Glutamatergic neuron (in vitro differentiated cells): ENCODE measurements at places on chromosomes 11 and 22. TPM values are rescaled to one million over a fixed set of nuclear protein-coding genes. Genes with fewer than 3 reads are reported as not detected.
A peak's percentile ranks its signal among the peaks of the same experiment; 100 is the strongest.

- DNase-seq, result peak; percentile 94
These were observed at the start of gene ARVCF for GRCh38 chr22:20016734-20017621. Gene ARVCF (minus strand): TSS chr22:20016823. CDS start chr22:19990794, 26,029 bp downstream.

GRCh38 chr22:23226497-23226850 lies 46.2 kb downstream of the BCR start:
- no peak for DNase-seq

DNA sequence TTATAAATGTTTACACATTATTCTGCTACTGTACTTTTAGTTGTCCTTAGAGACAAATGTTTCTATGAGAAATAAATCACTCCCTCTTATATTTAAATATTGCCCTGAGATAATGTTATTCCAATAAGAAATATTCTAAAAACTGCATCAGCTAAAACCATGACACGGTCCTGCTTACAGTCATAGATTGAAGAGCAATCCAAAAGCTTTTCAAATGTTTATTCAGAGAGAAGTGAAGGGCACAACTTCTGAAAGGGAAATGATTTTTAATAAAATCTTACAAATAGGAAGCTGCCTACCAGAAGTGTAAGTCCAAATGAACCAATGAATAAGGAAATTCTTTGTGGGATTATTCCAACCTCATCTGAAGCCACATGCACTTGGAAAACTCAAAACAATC lies 49.2 kb downstream of the STK33 start:
- no peak for DNase-seq

- no peak for DNase-seq
These were observed 12.0 kb downstream of the TBC1D22A start for GRCh38 chr22:46774253-46774979.

- DNase-seq, result peak; percentile 13
These were observed 14.2 kb upstream of the GNB1L start for GRCh38 chr22:19868773-19869471.

DNA sequence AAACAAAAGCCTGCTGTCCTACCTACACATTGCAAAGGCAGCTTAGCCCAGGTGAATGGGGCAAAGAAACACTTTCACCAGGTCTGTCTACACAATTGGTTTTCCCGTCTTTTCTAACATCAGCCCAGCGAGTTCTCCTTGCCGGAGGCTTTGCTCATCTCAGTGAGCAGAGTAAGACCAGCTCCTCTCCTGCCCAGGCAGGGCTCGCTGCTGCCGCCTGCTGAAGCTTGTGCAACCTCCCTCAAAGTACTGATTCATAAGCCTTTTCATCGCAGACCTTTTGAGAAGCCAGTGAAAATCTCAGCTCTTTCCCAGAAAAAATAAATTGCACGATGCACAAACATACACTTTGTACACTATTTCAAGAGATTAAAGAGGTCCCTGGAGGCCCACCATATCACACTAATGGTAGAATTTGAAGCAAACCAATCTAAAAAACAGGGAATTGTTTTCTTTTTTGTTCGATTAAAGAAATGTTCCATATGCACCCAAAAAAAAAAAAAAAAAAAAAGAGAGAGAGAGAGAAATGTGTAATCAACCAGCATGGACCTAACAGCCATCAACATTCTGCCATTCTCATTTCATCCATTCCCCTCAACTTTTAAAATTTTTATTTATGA lies 328.1 kb upstream of the MPPED2 start:
- peak; percentile 82 for DNase-seq

GRCh38 chr11:69928121-69928520 lies 108.9 kb upstream of the FGF3 start:
- DNase-seq, result peak; percentile 18

DNA sequence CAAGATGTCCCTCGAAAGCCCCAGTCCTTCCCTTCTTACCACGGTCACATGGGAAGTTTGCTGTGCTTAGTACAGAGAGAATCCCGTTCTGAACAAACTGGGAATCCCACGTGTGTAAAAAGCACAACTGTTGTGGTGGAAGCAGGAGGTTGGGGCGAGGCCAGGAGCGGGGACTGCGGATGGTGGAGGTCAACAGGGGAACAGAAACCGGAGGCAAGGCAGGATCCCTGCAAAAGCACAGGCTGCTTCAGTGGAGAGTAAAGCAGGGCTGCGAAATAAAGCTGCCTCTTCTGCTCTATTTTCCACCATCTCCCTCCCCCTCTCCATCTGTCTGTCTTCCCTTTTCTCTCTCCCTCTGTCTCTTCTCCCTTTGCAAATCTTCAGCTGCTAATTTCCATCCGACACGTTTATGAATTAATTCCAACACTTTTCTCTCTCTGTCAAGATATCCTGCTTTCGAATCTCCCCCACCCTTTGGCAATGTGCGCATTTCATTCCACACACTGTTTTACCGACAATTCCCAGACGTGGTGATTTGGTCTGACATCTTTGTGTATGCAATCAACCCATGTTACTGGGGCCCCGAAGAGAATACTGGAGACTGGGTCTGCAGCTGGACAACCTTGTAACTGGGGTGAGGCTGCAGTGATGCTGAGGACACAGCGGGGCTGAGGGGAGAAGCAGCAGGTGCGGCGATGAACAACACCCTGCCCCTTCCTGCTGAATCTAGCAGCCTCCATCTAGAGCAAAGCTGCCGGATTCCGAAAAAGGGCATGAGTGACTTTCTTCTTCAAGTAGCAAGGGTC lies 571.8 kb downstream of the OPCML start:
- no peak for DNase-seq

DNA sequence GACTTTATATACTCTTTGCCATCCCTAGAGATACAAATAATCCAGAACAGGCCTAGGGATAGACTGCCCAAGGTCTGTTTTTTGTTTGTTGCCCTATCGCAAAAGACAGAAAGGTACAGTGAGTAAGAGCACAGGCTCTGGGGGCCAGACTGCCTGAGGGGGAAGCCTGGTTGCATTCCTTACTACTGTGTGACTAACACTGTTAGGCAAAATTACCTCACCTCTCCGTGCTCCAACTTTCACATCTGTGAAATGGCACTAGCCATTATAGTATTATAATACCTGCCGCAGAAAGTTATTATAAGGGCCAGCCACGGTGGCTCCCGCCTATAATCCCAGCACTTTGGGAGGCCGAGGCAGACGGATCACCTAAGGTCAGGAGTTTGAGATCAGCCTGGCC lies 14.5 kb downstream of the SLC35F2 start:
- no peak for DNase-seq

GRCh38 chr11:114430290-114430689 lies 9.0 kb upstream of the REXO2 start:
- DNase-seq, result no peak

DNA sequence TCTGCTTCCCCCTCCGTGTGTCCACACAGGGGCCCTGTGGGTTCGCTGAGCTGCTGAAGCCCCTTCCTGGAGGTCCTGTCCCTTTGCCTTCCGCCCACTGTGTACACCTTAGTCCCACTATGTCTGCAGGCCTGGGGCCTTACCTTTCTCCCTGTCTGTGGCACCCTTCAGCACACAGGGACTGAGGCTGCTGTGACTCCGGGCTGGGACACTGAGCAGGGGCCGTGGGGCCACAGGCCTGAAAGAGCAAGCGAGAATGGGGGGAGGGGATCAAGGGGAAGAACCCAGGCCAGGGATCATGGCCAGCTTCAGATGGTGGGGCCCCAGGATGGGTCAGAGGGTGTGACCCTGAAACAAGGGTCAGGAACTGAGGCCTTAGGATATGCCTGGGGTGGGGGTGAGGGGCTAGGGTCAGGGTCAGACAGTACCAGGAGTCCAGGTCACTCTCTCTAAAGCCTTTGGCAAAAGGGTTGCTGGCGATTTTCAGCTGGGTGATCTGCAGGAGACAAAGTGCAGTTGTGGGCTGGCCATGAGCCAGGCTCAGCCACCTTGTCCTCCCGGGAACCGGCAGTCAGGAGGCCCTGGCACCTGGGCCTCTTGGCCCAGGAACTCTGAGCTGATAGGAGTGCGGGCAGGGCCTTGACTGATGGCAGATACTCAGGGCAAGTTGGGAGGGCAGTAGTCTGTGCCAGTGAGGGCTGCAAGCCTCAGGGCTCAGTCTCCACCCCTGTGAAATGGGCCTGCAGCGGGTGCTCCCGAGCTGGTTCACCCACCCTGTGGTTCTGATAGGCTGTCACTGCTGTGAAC lies 2.6 kb upstream of the NUDT8 start:
- DNase-seq, result no peak

GRCh38 chr11:73469401-73469800 lies 93.2 kb downstream of the RELT start:
- DNase-seq, result no peak

DNA sequence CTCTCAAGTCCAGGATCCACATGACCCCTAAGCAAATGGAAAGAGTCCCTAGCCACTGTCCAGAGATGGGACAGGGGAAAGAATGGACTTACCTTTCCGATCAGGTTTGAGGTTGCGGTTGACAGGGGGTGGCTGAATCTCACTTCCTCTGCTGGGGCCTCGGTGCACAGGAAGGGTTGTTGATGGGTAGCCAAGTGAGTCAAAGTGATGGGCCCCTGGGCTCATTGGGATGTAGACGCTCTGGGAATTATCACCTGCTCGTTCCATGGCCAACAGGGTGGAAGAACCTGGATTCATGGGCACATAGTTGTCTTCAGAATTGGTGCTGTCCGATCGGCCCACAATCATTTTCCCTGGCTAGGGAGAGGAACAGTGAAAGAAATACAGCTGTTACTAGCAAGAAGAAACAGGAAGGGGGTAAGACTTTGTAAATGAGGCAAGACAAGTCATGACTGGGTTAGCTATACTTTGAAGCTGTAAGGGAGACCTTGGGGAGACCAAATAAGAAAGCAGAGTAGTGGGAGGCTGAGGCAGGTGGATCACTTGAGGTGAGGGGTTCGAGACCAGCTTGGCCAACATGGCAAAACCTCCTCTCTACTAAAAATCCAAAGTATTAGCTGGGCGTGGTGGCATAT lies 34.7 kb downstream of the USP35 start:
- DNase-seq, result no peak

Gene CHADL
- total RNA-seq, result 0.27 TPM

Gene POTEH
- not detected for total RNA-seq

Gene TSSK2
- not detected for total RNA-seq

Gene F2
- 0.29 TPM for total RNA-seq

Gene SCT
- total RNA-seq, result not detected
